ENCODE measurements at places on chromosomes 11 and 22.
A peak's percentile ranks its signal among the peaks of the same experiment; 100 is the strongest.

DNA sequence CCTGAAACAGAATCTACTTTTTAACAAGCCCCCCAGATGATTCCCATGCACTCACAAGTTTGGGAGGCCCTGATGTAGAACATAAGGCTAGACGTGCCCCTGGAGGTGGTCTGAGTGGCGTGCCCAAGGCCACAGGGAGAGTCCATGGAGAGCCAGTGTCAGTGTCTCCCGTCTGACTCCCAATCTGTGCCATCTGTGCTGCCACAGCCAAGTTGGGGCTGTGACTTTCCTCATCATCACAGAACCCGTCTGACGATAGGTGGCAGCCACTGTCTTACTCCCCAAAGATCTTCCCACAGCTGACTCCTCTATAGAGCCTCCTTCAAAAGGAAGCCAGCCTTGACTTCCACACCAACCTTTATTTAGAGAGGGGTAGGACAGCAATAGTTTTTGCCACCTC lies 470.5 kb downstream of the SOX6 start:
- DNase-seq, result no peak

- no peak for DNase-seq
Observed at GRCh38 chr11:9783986-9784385, 120.1 kb downstream of the SWAP70 start.

- DNase-seq, result no peak
Observed at GRCh38 chr11:125799808-125800207, 11.9 kb downstream of the PATE3 start.

GRCh38 chr11:68542617-68543016 lies 82.1 kb downstream of the PPP6R3 start:
- peak; percentile 82 for DNase-seq

DNA sequence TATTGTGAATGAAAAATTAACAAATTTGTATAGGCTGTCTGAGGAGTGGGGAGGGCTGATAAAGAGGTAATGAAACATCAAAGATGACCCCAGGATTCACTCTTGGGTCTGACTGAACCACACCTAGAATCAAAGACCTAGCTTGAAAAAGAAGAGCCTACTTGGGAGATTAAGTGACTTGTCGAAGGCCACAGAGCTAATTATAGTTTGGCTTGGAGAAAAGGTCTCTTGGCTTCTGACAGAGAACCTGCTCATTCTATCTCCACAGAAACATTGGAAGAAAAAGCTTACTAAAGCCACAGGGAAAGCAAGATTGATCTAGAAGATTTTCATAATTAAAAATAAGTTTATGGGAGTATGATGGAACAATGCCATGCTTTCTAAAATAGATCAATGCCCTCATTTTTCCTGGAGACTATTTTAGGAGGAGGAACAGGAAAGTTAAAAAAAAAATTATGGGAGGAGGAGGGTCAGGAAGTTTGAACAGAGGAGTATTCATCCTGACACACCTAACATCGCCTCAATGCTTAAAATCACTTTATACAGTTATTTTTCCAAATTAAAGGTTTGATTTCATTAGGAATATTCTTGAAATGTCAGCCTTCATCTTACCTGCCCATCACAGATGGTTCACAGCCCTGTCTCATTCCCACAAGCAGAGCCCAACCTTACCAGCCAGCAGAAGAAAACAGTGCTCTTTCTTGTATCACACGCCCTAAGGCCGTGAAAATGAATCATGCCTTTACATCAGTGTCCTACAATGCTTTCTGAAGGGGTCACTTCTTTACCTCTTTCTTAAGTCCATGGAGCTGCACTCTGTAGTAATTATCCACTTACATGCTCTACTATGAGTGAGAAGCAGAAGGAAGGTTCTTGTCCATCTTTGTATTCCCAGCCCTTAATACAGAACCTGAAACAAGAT lies 231.1 kb upstream of the MPPED2 start:
- no peak for DNase-seq
